ENCODE measurements at places on chromosomes 7 and 10. TPM values are rescaled to one million over a fixed set of nuclear protein-coding genes. Genes with fewer than 3 reads are reported as not detected.

The PTF1A gene
- not detected for total RNA-seq

The PTN gene
- total RNA-seq: 8.2 TPM

The MRPS24 gene
- 75.0 TPM for total RNA-seq

The ASB10 gene
- not detected for total RNA-seq
